T-helper 22 cell (primary cell): ENCODE measurements at places on chromosomes 11 and 22.

DNA sequence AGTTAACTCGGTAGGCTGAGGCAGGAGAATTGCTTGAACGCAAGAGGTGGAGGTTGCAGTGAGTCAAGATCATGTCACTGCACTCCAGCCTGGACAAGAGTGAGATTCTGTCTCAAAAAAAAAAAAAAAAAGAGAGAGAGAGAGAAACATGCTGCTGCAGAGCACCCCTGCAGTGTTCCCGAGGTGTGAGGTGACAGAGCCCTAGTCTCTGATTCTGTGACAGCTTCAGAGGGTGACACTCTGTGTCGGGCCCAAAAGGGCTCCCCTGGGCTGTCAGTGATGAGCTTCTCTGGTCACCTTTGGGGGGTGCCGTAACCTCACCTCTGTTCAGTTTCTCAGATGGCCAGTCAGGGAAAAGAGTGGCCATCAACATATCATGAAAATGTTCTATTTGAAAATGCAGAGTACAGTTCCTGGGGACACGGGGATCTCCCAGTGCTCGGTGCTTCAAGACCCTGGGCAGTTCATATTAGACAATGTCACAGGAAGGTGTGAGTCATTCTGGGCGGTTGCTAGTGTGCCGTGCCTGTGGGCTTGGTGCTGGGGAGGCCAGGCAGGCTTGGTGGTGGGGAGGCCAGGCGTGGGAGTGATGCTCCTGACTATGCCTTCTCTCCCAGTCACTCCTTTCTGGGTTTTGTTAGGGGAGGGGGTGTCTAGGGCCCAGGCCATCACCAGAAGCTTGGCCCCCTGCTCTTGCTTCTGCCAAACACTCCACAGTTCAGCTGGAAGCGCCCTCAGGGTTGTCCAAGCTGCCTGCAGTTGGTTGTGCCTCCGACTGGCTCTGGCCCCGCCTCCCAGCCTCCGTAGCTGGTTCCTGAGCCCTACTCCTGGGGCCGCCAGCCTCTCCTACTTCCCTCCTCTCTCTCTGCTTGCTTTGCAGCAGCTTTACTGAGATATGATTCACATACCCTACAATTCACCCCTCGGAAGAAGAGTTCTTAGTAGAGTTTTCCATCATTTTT is 52.5 kb upstream of the CLDN5 start:
- DNase-seq = no peak

GRCh38 chr11:61777234-61778090 is 14.9 kb downstream of the TMEM258 start:
- DNase-seq = peak; percentile 55

GRCh38 chr11:118304568-118305248 is at the start of gene CD3E:
CD3E (plus strand) TSS chr11:118304730; CDS start chr11:118304953, 223 bp downstream.
- DNase-seq = peak; percentile 36

GRCh38 chr11:115982666-115983065 is 478.5 kb upstream of the CADM1 start:
- no peak for DNase-seq

DNA sequence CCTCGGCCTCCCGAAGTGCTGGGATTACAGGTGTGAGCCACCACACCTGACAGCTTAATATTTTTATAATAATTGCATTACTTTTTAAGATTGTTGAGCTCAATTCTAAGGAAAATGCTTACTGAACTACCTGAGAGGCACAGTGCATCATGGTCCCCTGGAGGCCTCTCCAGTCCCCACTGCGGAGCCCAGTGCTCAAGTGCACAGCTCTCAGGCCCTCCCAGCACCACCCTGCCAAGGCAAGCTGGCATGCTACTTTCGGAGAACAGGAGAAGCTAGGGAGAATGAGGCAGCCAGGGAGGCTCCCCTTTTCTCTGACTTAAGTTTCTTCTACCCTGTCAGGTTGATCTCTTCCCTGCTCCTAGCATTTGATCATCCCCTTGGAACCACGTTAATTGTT is 64.2 kb upstream of the CECR2 start:
- no peak for DNase-seq

- DNase-seq = no peak
Measured at GRCh38 chr22:48198489-48199459, 1436.3 kb downstream of the TBC1D22A start.

- DNase-seq = no peak
Measured at GRCh38 chr11:35335226-35335625, 84.1 kb downstream of the SLC1A2 start.

DNA sequence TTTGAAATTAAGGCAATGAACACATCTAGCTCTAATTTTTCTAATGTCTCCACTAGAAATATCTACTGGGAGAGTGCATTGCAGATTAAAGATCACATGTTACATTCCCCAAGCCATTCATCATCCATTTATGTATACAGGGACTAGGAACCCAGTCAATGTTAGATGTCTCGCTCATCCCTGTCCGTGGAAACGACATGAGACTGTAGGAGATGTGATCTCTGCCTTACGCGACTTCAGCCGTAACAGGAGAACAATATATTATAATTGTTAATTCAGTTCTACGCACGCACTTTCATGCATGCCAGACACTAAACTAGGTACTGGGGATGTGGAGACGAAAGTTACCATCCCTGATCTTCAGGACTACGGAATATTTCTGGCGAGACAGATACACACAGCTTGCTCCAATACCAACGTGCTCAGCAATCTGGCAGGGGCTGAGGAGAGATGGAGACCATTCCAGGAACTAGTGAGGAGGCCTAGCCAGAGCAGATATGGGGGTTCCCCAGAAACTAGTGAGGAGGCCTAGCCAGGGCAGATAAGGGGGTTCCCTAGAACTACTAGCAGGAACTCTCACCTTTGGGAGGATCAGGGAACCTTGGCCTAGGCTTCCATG is 706 bp downstream of the DCPS start:
- DNase-seq = no peak

GRCh38 chr22:46104170-46104880 is 46.0 kb upstream of the PPARA start:
- no peak for DNase-seq

DNA sequence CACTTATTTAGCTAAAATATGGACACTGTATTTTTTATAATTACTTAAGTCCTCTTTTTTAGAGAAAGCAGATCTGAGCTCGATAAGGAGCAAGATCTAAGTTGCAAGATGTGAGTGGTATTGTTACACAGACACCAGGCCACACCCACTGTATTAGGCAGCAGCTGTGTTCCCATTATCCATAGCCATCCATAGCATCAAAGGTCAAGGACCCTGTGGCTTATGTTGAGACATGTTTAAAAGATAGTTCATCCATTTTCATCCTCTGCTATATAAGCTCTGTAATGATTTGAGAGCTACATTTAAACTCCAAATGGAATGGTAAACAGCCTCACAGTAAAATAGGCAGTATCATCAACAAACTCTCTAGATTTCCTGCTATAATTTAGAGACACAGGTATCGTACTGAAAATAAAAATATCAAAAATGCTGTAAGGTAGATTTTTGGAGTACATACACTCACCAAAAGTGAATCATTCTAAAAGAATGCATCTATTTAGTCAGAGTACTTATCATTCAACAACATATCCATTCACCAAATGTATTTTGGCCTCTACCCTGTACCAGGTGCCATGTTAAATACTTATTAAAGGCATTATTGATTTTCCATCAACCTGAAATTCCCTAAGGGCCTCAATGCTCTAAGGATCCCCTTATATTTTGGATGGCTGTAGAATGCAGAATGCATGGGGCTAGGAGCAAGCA is 574.0 kb downstream of the LRRC4C start:
- DNase-seq = no peak

DNA sequence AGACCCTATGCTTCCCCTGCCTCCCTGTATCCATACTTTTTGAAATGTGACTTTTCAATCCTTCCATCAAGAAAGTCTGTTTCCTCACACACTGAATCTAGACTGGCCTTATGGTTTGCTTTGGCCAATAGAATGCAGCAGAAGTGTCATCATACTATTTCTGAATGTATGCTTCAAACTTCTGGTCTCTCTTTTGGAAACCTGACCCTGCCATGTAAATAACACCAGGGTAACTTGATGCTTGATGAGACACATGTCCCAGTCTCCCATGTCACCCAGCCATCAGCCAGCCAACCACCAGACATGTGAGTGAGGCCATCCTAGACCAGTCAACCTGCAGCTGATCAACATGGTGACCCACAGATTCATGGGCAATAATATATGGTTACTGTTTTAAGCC is 29.7 kb upstream of the CAVIN3 start:
- DNase-seq = no peak
